Sigmoid colon (tissue), 7 donors: ENCODE measurements at places on chromosomes 12 and 14.

DNA sequence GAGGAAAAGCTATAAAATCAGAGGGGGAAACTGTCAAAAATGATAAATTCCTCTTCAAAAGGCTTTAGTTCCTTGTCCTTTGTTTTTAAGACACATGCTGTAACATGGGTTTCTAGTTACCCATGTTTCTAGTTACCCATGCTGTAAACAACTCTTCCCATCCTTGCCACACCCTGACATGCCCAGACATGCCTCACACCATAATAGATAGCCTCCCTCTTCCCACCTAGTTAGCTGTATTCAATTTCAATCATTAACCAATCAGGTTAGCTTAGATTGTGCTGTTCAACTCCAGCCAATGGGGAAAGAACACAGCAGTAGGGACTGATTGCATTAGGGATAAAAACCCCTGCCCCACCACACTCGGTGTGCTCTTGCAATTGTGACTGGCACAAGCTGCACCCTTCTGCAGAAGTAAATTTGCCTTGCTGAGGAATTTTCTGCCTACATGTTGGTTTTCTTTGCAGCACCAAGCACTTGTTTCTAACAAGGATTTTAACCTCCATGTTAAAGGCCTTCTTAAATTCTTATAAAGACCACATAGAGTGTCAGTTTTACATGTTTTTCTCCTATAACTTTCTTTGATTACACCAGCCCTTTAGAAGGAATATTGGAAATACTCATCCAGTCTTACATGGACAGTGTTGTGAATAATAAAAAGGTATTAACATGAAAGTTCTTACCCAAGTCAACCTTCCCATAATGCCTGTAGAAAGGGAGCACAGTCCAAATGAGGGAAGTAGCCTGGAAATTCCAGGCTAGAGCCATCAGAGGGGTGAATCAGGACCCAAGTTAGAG is 32.5 kb upstream of the LALBA start:
- DNase-seq = no peak

GRCh38 chr12:100897240-100897639 is 102.7 kb downstream of the ANO4 start:
- DNase-seq = no peak

DNA sequence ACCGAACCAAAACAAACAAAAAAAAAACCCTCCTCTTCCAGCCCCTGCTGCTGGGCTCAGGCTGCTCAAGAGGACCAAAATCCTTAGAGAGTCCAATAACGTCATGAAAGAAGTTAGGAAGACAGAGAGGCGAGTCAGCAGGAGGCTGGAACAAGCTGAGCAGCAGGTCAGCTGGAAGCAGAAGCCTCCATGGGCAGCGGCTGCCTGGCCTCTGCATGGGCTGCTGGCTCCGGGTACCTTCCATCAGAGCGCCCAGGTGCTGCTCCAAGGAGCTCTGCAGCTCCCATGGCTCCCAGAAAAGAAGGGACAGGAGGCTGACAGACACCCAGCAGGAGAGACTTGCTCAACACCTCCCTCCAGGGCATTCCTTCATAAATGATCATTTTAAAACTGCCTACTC is 3.2 kb upstream of the KRT2 start:
- DNase-seq = no peak

DNA sequence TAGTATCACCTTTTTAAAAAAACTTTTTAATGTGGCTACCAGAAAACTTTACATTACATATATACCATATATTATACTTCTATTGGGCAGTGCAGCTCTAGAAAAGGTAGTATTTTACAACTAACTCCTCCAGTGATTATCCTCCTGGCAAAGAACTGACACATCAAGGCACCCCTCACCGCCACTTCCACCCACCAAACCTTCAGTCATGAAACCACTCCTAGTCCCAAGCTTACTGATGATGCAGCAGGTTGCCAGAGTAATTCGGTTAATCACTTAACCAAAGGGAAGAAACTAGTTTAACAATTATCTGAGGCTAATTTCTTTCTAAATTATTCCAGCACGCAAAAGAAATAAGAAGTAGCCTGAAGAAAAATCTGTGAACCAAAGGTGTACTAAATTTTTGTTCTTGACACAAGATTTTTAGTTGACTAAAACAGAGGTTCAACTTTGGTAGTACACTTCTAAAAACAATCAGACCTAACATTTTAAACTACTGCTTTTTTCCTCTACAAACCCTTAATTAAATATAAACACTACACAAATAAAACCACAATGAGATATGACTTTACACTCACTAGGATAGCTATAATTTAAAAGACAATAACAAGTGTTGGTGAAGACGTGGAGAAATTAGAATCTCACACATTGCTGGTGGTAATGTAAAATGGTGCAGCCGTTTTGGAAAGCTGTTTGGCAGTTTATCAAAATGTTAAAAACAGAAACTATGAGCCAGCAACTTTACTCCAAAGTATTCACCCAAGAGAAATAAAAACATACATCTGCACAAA is 16.7 kb downstream of the SPPL3 start:
- no peak for DNase-seq

DNA sequence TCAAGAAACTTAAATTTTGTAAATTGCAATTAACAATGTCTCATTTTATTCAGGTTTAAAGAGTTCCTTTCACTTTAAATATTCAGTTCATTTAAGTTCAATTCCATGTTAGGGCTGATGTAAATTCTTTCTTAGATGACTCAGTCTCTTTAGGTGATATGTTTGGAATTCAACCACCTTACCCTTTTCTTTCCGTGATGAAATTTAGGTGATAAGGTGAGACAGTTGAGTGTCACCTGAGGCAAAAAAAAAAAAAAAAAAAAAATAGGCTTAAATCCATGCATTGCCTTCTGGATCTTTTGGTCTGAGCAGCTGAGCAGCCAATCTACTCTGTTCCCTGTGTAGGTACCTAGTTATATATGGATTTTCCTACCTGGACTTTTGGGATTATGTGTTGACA is 299.5 kb downstream of the DAD1 start:
- no peak for DNase-seq

DNA sequence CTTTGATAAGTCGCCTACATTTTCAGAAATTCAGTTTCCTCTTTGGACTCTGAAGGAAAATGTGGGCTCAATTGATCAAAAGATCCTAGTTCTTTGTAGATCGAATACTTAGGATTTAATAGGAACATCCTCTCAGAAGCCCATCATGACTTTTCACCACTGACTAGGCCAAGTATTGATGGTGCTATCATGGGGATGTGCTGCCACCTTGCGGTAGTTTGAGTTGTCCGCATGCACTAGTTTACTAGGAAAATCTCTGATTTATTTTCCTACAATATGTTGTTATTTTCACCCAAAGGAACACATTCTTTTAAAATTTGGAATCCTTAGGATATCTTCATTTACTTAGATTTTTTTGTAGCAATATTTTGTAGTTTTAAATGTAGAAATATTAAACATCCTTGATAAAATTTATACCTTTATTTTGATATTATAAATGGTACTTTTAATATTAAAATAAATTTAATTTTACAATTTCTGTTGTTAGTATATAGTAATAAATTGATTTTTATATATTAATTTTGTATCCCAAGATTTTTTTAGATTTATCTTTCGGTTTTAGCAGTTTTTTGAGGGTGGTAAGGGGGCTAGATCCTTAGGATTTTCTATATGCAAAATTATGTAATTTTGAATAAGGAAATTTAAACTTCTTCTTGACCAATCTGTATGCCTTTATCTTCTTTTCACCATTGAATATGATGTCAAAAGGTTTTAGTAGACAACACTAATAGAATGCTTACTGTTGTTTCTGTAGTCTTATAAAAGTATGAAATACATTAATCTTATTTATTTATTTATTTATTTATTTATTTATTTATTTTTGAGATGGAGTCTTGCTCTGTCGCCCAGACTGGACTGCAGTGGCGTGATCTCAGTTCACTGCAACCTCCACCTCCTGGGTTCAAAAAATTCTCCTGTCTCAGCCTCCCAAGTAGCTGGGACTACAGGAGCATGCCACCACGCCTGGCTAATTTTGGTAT is 52.9 kb upstream of the OR9K2 start:
- peak; percentile 79 for DNase-seq

DNA sequence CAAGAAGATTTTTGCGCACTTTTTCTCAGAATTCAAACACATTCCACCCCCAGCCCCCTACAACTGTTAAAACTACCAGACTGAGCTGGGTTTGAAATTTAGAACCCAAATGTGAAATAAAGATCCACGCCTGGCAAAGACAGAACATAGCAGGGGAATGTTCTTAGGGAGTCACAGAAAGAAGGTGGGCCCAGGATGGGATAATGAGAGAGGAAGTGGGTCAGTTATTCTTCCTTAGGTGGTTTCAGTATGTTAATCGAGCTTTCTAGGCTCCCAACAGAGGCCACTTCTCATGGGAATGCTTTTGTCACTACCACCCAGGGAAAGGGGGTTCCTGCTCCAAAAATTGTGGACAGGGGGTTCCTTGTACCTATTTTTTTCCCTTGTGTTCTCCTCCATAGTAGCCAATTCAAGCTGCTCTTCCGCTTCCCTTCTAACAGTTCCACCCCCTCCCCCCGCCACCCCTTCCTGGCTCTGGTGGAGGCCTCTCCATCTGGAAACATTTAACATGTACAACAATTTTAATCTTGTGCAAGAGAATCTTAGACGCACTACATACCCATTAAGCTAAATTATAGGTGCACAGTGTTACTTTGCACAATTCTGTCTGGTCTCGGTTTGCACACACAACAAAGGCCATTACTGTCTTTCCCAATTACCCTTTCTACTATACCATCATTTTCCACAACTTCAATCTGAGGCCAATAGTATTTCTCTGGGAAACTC is 218.1 kb downstream of the MON2 start:
- DNase-seq = peak; percentile 91

DNA sequence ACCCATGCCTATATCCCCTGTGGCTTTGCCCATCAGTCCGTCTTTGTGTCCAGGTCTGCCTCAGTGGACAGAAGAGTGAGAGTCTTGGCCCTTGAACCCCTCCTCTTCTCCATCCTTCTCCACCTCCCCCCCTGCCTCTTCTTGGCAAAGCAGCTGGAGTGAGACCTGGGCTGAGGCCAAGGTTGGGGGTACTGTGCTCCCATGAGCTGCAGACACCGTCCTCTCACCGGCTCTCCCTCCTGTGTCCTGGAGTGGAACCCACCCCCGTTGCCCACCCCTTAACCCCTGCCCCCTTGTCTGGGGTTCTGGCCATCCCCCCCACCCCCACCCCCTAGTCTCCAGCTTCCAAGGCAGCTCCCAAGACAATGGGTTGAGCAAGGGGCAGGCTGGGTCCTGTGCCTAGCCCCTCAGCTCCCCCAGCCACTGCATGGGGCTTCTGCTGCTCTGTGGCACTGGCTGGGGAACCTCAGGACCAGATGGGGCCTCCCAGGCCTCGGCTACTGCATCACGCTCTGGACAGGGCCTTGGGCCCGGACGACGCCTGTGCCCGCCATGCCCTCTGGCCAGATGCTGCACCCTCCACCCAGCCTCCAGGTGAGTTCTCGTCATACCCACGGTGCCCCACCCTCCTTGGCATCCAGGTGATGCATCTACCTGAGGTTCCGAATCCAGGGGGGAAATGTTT is 35.7 kb downstream of the RTL1 start:
- DNase-seq = peak; percentile 52

- DNase-seq = no peak
Observed at GRCh38 chr12:128976120-128976738, 123.0 kb downstream of the GLT1D1 start.

GRCh38 chr12:130351326-130351725 is 13.6 kb downstream of the PIWIL1 start:
- DNase-seq = no peak
